ENCODE measurements at places on chromosomes 12 and 14. TPM values are rescaled to one million over a fixed set of nuclear protein-coding genes. Genes with fewer than 3 reads are reported as not detected.

MED6 gene
- total RNA-seq = 24.7 TPM

- DNase-seq = no peak
These were observed 124.2 kb upstream of the ATF1 start for GRCh38 chr12:50639721-50640120.

SOX5 gene
- 31.0 TPM for total RNA-seq

PMCH gene
- not detected for total RNA-seq

DNA sequence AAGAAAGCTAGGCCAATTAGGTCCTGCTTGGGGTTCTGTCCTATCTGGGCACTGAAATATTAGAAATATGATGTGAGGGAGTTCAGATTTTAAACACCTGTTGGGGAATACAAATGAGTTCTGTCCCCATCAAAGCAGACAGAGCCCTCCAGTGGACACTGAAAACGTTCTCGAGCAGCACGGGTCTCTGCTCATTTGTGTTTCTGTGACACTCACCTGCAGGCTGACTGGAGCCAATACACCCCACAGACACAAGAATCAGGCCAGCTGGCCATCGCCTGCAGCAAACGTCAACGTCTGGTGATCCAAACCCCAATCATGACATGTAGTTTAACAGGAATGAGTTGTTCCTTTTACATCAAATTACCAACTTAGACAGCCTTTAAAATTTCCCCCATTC is 493.4 kb upstream of the TMEM132C start:
- no peak for DNase-seq

KCNK10 gene
- not detected for total RNA-seq

- no peak for DNase-seq
These were observed 266.3 kb downstream of the ZFP36L1 start for GRCh38 chr14:68526512-68527091.

EMP1 gene
- total RNA-seq = 1,519 TPM

- DNase-seq = peak; percentile 92
These were observed 265.6 kb downstream of the AACS start for GRCh38 chr12:125330645-125331341.

GRCh38 chr12:96193725-96194575 is at the start of gene ELK3:
TSS of gene ELK3 (plus strand) at chr12:96194375.
- peak; percentile 92 for DNase-seq

GRCh38 chr12:95805864-95806671 is 15.5 kb upstream of the NTN4 start:
- no peak for DNase-seq

SYNDIG1L gene
- total RNA-seq = not detected

DNA sequence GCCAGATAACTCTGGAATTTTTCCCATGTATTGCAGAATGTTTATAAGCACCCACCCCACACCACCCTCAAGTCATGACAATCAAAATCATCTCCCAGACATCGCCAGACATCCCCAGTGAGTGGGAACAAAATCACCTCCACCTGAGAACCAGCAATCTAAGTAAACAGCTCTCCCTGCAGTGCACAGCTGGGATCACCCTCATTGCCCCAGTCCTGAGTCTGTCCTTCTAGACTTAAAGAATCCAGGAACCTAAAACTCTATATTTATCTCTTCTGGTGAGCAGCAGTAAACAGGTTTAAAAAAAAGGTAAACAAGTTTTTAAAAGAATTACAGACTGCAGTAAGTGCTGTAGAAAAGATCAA is 43.3 kb upstream of the CMKLR1 start:
- DNase-seq = no peak

DNA sequence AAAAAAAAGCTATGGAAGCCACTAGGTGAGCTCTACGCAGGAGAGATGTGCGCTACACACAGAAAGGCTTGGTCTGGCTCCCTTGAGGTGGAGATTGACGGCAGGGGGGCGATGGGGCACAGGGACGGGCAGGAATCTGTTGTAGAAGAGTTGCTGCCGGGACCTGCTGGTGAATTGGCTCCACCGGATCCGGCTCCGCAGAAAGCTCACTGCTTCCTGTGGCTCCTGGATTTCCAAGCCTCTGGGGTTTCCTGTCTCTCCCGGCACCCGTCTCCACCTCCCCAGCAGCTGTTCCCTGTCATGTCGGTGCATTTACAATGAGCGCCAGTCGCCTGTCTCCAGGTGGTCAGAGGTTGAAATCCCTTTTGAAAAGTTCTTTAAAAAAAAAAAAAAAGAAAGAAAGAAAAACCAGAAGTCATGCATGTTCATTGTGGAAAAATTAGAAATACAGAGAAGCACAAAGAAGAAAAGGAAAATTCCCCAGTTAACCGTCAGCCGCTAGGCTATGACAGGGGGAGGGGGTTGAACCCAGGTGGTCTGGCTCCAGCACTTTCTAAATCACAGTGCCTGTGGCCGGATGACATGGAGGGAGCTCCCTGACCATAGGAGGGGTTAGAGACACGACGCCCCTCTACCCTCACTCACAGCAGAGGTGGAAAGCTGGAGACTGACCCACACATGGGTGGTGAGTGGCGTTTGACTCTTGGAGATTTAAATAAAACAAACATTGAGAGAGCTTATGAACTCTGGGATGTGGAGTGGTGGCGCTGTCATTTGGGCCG is 20.8 kb downstream of the FAM222A start:
- DNase-seq = peak; percentile 85

PCK2 gene
- total RNA-seq = 39.1 TPM

IL22 gene
- not detected for total RNA-seq

PTCSC3 gene
- not detected for total RNA-seq

GRCh38 chr14:92532490-92533163 is 19.0 kb downstream of the RIN3 start:
- DNase-seq = peak; percentile 49
